ENCODE measurements at places on chromosomes 1 and 21. TPM values are rescaled to one million over a fixed set of nuclear protein-coding genes. Genes with fewer than 3 reads are reported as not detected.

- peaks cover 3% of the 10 kb centered on the region for H3K4me1 ChIP-seq
- DNase-seq, result no peak
- no peak overlapping the region for H3K4me3 ChIP-seq
- no peaks in the 10 kb centered on the region for H3K36me3 ChIP-seq
Observed at GRCh38 chr1:178969226-178969987, 56.3 kb upstream of the FAM20B start.

- no peak overlapping the region for H3K4me3 ChIP-seq
- peaks cover 6% of the 10 kb centered on the region for H3K4me1 ChIP-seq
- H3K27ac ChIP-seq, result no peak overlapping the region
- no peak for DNase-seq
- no peaks in the 10 kb centered on the region for H3K27me3 ChIP-seq
Observed at GRCh38 chr1:77388661-77389060, 106.8 kb downstream of the AK5 start.

GRCh38 chr1:236509647-236510401 lies 14.0 kb upstream of the LGALS8 start:
- H3K4me3 ChIP-seq, result no peak overlapping the region
- no peak overlapping the region for H3K27ac ChIP-seq
- DNase-seq, result no peak
- no peaks in the 10 kb centered on the region for H3K36me3 ChIP-seq
- H3K4me1 ChIP-seq, result peaks cover 13% of the 10 kb centered on the region

Gene PSMB4
- total RNA-seq, result 452 TPM

Gene GBP7
- total RNA-seq, result not detected

GRCh38 chr1:147292631-147293251 lies 50.3 kb downstream of the CHD1L start:
- DNase-seq, result no peak
- no peaks in the 10 kb centered on the region for H3K27me3 ChIP-seq
- peaks cover 13% of the 10 kb centered on the region for H3K4me1 ChIP-seq
- H3K27ac ChIP-seq, result no peak overlapping the region
- no peak overlapping the region for H3K4me3 ChIP-seq
- peaks cover 94% of the 10 kb centered on the region for H3K36me3 ChIP-seq

DNA sequence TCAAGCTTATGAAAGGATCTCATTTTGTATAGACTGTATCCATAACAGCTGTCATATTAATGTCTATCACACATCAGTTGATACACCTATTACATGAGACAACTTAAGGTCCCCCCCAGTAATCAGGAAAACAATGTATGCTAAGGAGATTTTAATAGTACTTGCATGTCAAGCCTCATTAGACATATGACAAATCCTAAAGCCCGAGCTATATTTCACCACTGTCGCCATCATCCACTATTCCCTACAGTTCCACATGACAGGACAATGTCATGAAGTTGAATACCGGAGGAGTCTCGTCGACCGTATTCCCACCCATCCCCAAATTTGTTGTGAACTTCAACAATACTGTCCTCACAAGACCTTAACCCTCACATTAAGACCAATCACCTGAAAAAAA lies 3.4 kb downstream of the HMGN1 start:
- DNase-seq, result no peak
- peak overlapping the region; percentile 16 for H3K27ac ChIP-seq
- peaks cover 39% of the 10 kb centered on the region for H3K4me1 ChIP-seq
- H3K27me3 ChIP-seq, result no peaks in the 10 kb centered on the region
- H3K36me3 ChIP-seq, result peaks cover 56% of the 10 kb centered on the region
- H3K4me3 ChIP-seq, result peak overlapping the region; percentile 83

Gene CYB5RL
- total RNA-seq, result 10.1 TPM

GRCh38 chr1:101059945-101060542 lies 34.5 kb upstream of the DPH5 start:
- no peaks in the 10 kb centered on the region for H3K27me3 ChIP-seq
- H3K27ac ChIP-seq, result no peak overlapping the region
- H3K4me3 ChIP-seq, result no peak overlapping the region
- peaks cover 25% of the 10 kb centered on the region for H3K36me3 ChIP-seq
- peaks cover 5% of the 10 kb centered on the region for H3K4me1 ChIP-seq

GRCh38 chr1:52098139-52098871 lies 42.2 kb downstream of the BTF3L4 start:
- peaks cover 3% of the 10 kb centered on the region for H3K27me3 ChIP-seq
- H3K27ac ChIP-seq, result no peak overlapping the region
- no peak for DNase-seq
- H3K36me3 ChIP-seq, result no peaks in the 10 kb centered on the region
- H3K4me1 ChIP-seq, result peaks cover 9% of the 10 kb centered on the region

Gene TSPEAR
- not detected for total RNA-seq

DNA sequence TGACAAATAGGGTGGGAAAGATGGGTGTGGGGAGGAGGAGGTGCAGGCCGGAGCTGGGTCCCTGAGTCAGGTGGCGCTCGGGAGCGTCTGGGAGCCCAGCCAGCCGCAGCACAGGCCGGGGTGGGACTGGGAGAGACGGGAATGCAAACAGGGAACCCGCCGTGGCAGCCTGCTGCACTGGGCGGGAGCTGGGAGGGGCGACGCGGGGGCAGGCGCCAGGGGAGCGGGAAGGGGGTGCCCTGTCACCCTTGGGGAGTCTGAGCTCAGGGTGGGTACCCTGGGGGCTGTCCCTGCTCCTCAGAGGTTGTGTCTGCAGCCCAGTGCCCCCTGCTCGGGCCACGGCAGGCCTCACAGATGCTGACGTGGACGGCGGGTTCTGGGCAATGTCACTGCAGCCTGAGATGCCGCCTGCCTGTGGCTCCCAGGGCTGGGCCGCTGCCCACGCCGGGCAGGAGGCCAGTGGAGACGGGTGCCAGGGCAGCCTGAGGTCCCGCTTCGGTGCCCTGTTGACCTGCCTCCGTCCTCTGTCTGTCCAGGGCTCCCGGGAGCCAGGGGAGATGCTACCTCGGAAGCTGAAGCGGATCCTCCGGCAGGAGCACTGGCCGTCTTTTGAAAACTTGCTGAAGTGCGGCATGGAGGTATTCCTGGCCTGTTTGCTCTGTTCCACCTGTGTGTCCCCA lies 16.6 kb upstream of the LRRC3 start:
- no peak overlapping the region for H3K4me3 ChIP-seq
- peaks cover 12% of the 10 kb centered on the region for H3K36me3 ChIP-seq
- H3K27ac ChIP-seq, result no peak overlapping the region
- H3K27me3 ChIP-seq, result no peaks in the 10 kb centered on the region
- no peak for DNase-seq

Gene KDF1
- total RNA-seq, result not detected

DNA sequence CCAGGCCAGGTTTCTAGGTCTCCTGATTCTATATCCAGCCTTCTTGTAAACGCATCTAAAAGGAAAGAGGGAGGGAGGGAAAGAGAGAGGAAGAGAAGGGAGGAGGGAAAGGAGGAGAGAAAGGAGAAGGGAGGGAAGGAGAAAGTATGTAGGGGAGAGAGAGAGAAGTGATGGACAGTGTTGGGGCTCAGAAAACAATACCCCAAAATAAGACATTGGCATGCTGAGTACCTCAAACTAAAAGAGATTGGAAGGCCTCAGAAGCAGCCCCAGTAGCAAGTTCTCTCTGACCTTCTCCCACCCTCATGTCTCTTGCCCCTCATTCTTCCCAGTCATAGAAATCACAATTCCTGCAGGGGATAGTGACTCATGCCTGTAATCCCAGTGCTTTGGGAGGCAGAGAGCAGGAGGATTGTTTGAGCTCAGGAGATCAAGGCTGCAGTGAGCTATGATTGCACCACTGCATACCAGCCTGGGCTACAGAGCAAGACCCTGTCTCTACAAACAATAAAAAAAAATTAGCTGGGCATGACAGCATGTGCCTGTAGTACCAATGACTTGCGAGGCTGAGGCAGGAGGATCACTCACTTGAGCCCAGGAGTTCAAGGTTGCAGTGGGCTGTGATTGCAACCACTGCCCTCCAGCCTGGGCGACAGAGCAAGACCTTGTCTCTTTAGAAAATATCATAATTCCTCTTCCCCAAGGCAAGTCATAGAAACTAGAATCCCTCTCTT lies 51.2 kb downstream of the DNTTIP2 start:
- H3K4me3 ChIP-seq, result no peak overlapping the region
- no peak for DNase-seq
- peaks cover 5% of the 10 kb centered on the region for H3K27me3 ChIP-seq
- H3K27ac ChIP-seq, result no peak overlapping the region
- no peaks in the 10 kb centered on the region for H3K36me3 ChIP-seq

GRCh38 chr1:5859766-5860165 lies 132.5 kb downstream of the NPHP4 start:
- H3K27ac ChIP-seq, result no peak overlapping the region
- H3K4me1 ChIP-seq, result peaks cover 3% of the 10 kb centered on the region
- H3K36me3 ChIP-seq, result no peaks in the 10 kb centered on the region

Data from activated CD4-positive, alpha-beta T cell treated with anti-CD3 and anti-CD28 coated beads, Interleukin-2, amount 10 ng/mL, durations not matched to agents 24 days and 14 days (primary cell).